Activated T-cell treated with anti-CD3 and anti-CD28 coated beads, Interleukin-2, amount 50 U/mL, for 1 hour (primary cell): ENCODE measurements at places on chromosomes 13 and 19.
A peak's percentile ranks its signal among the peaks of the same experiment; 100 is the strongest.

GRCh38 chr13:23898101-23898500 is 799 bp upstream of the C1QTNF9B start:
- DNase-seq: no peak

GRCh38 chr19:56969156-56969555 is 128.6 kb upstream of the PEG3 start:
- no peak for DNase-seq

GRCh38 chr13:112928020-112928971 is 40.7 kb upstream of the MCF2L start:
- DNase-seq: no peak

- no peak for DNase-seq
Observed at GRCh38 chr13:73676550-73677047, 457.6 kb downstream of the KLF12 start.

- DNase-seq: no peak
Observed at GRCh38 chr13:113931841-113932459, 41.9 kb downstream of the C13orf46 start.

GRCh38 chr13:21526707-21527540 is 67.8 kb upstream of the ZDHHC20 start:
- no peak for DNase-seq

- DNase-seq: no peak
Observed at GRCh38 chr13:49183672-49184325, 36.3 kb upstream of the MLNR start.

GRCh38 chr19:10378124-10378523 is 2.2 kb downstream of the TYK2 start:
- no peak for DNase-seq

GRCh38 chr13:23637829-23638228 is 67.6 kb downstream of the TNFRSF19 start:
- no peak for DNase-seq

DNA sequence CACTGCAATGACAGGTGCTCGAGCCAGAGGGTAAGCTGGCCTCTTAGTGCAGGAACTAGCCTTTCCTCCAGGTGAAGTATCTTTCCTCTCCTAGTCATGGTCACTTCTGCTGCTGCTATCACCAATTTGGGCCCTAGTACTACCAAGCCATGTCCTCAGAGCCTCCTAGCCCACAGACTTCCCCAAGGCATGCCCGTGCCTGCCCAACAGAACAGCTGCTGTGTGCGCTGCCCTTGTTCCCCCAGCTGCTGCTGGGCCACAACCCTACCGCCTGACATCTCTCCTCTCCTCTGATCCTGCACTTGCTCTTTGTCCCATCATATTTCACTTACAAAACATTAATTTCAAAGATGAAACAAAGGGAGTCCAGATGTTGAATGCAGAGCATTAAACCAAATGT is 168.5 kb upstream of the FREM2 start:
- DNase-seq: no peak

DNA sequence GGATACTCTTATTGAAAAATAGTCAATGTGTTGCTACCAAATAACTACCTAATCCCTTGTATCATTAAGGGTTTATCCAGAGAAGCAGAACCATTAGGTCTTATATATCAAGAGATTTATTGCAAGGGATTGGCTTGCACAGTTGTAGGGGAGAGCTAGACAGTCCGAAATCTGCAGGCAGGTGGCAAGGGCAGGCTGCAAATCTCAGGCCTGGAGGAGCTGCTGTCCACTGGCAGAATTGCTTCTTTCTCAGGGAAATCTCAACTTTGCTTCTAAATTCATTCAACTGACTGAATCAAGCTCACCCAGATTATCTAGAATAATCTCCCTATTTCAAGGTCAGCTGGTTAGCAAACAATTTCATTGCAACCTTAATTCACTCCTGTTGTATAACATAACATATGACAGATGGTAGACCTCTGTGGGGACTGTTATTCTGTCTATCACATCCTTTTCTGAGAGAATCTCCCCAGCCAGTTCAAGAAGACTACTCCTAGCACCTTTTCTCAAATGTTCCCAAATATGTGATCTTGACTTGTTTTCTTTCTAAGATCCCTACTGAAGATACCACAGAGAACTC is 194.2 kb downstream of the NHLRC3 start:
- no peak for DNase-seq

DNA sequence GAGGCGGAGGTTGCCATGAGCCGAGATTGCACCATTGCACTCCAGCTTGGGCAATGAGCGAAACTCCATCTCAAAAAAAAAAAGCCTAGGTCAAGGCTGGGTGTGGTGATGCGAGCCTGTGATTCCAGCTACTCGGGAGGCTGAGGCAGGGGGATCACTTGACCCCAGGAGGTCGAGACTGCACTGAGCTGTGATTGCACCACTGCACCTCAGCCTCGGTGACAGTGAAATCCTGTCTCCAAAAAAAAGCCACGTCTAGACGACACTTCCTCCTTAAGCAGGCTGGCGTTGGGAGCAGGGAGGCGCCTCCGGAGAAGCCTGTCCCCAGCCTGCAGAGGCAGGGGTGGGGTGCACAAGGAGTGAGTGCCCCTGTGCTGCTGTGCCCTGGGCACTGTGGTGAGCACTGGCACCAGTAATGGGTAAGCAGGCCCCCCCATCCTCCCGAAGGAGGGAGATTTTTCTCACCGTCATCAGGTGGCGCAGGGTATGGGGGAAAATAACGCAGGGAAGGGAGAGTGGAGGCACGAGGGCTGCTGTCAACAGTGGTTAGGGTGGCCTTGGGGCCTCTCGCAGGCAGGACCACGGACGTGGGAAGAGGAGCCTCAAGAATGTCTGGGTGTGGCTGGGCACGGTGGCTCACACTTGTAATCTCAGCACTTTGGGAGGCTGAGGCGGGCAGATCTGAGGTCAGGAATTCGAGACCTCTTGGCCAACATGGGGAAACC is 706 bp downstream of the P2RY11 start:
- peak; percentile 67 for DNase-seq

GRCh38 chr13:20190481-20191310 is 2.0 kb downstream of the GJB2 start:
- no peak for DNase-seq

DNA sequence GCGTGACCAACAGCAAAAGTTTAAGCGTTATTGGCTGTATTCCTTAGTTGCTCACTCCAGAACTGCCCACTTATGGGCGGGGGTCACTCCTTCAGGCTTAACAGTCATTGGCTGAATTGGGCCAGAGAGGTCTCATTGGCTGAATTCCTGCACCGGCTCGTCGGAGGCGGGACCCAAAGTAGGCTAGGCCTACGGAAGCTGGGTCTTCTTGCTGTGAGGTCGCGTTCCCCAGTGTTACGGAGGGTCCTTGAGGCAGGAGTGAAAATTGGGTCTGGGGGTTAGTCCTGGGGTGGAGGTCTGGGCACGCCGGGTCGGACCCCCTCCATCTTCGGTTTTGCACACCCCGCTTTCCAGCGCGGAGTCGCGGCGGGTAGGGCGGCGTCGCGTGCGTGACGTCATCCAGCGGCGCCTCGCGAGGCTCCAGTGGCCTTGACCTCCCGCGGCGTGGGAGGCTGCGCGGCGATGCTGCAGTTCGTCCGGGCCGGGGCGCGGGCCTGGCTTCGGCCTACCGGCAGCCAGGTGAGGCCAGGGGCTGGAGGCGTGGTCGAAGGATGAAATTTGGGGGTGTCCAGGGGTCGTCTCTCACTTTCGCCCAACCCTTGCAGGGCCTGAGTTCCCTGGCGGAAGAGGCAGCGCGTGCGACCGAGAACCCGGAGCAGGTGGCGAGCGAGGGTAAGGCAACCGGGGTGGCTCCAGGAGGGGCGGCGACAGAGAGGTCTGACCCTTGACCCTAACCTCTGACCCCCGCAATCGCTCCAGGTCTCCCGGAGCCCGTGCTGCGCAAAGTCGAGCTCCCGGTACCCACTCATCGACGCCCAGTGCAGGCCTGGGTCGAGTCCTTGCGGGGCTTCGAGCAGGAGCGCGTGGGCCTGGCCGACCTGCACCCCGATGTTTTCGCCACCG is at the start of gene MRPL4:
MRPL4 (plus strand) TSS at position 423 of the 903 bp plus-strand sequence; CDS start at position 463, 40 bp downstream.
- peak; percentile 92 for DNase-seq

GRCh38 chr13:48533961-48534600 is 1.2 kb upstream of the RCBTB2 start:
- no peak for DNase-seq

- DNase-seq: no peak
Observed at GRCh38 chr13:40026741-40027140, 371.3 kb downstream of the COG6 start.

- DNase-seq: no peak
Observed at GRCh38 chr13:43544011-43544410, 242.8 kb downstream of the ENOX1 start.

- DNase-seq: no peak
Observed at GRCh38 chr13:60590800-60591747, 194.1 kb downstream of the TDRD3 start.

- no peak for DNase-seq
Observed at GRCh38 chr13:75417656-75418055, 64.3 kb downstream of the TBC1D4 start.

DNA sequence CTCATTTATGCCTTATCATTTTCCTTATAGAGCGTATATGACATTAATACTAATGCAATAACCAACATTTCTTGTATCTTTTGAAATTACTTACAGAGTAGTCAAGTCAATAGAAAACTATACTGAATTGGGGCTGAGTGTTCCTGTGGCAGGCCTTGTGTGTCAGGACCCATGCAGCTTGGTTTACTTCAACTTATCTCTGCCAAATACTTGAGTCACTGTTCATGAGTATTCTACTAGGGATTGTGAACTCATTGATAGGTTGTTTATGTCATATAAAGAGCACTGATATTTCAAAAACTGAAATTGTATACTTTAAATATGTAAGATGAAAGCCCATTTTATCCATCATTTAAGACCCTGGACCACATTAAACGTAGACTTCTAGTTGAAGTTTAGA is 688.6 kb upstream of the SLITRK1 start:
- no peak for DNase-seq
